Right renal cortex interstitium (tissue), 3 donors: ENCODE measurements at places on chromosomes 11 and 22.

DNA sequence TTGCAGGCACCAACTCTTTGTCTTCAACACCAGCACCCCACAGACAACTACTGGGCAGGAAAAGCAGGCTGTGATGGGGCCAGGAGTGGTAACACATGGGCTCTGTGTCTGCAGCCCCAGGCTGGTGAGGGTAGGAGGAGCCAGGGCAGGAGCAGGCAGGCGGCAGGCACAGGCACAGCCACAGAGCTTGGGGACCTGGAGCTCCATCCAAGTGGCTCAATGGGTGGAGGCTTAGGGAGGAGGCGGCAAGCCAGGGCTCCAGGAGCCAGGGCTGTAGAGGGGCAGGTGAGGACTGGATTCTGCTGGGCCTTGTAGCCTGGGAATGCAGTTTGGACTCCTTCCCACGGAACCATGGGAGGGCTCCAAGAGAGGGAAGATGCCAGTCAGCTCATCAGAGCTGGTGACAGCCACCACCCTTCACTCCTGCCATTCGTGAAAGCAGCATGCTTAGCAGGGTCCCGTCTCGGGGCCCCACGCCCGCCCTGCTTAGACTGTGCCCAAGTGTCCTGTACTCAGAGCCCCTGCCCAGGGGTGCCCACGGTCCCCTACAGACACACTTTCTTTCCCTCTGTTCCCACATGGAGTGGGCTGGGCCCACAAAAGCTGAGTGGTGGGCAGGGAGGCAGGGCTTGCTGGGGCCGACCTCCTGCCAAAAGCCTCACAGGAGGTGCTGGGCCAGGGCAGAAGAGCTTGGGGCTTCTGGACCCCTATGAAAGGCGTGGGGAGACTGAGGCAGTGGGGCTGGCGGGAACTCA is 12.4 kb downstream of the TTC38 start:
- no peak for DNase-seq

- DNase-seq: no peak
These were observed 113.7 kb upstream of the BLID start for GRCh38 chr11:122229481-122230384.

DNA sequence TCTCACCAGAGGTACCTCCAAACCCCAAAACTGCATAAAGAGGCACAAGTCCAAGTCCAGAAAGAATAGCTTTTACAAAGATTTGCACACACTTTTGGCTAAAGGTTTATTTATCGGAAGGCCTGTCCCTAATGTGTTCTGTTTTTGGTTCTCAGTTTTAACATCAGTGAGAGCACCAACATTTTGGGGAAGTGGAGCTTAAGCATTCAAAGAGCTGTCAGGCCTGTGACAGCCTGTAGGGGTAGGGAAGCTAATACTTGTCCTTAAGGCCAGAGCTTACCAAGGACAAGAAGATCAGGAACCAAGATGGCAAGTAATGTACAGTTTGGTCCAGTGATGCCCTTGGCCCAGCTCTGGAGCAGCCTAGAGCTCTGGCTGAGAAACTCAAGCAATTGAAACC is 38.9 kb upstream of the SCUBE2 start:
- no peak for DNase-seq

DNA sequence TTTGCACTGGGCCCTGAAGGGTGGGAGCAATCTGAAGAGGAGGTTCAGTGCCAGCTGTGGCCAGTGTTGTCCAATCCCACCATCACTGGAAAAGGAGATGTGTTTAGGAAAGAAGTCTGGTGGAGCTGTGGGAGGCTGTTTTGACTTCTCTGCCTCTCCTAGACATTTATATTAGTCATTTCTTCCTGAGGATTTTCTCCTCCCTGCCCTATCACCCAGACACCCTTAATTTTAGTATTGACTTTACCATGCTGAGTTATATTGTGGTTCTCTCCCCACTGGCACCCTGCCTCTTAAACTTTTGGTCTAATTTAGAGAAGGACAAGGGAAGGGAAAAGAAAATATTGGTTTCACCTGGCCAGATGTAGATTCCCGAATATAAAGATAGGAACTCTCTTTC is 159.1 kb downstream of the WNT11 start:
- no peak for DNase-seq

- DNase-seq: no peak
These were observed 9.0 kb downstream of the TNNT3 start for GRCh38 chr11:1928470-1928890.

- DNase-seq: no peak
These were observed 41.9 kb upstream of the WNT11 start for GRCh38 chr11:76248210-76248609.

GRCh38 chr22:47115921-47116320 is 353.5 kb downstream of the TBC1D22A start:
- DNase-seq: no peak

DNA sequence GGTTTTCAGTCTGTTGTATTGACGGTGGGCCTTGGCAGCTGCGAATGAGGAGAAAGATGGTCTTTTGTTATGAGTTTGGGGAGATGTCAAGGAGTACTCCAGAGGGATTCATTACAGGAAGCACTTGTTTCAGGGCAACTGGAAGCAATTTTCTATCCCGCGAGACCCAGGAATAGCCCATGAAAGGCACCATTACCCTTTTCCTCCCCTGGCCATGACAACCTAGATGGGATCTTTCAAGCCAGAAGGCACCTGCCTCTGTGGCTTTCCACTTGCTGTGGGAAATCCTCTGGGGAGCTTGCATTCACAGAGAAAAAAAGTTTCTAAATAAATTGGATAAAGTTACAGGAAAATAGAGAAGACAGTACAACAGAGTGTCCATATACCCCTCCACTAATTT is 2.7 kb downstream of the ZNF215 start:
- no peak for DNase-seq

GRCh38 chr11:125224391-125225021 is 60.0 kb downstream of the PKNOX2 start:
- no peak for DNase-seq

DNA sequence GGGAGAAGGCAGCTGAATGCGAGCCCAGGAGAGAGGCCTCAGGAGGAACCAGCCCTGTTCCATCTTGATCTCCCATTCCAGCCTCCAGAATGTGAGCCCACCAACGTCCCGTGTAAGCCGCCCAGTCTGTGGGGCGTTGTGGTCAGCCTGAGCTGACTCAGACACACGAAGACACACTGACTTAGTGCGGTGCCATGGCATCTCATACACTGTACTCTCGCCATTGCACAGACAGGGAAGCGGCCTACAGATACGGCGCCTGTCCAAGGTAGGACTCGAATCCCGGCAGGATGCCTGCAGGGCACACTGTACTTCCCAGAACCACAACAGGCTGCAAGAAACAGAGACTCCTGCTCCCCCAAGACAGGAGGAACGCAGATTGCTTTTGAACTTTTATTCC is 179.6 kb downstream of the CTTN start:
- DNase-seq: no peak

GRCh38 chr11:61966734-61967115 is 709 bp downstream of the FTH1 start:
- no peak for DNase-seq

GRCh38 chr11:2707736-2708135 is 7.9 kb upstream of the KCNQ1OT1 start:
- DNase-seq: no peak

- no peak for DNase-seq
These were observed 1.8 kb upstream of the FIBIN start for GRCh38 chr11:26992031-26992541.

DNA sequence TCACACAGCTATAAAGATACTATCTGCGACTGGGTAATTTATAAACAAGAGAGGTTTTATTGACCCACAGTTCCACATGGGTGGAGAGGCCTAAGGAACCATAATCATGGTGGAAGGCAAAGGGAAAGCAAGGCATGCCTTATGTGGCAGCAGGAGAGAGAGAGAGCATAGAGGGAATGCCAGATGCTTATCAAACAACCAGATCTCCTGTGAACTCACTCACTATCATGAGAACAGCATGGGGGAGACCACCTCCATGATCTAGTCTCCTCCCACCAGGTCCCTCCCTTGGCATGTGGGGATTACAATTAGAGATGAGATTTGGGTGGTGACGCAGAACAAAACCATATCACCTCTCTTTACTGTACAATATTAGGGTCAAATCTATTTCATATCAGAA is 1101.6 kb upstream of the RAG2 start:
- no peak for DNase-seq

GRCh38 chr22:44735518-44736428 is 16.6 kb upstream of the ARHGAP8 start:
- DNase-seq: no peak

GRCh38 chr22:22195265-22196017 is 49.1 kb upstream of the VPREB1 start:
- no peak for DNase-seq

DNA sequence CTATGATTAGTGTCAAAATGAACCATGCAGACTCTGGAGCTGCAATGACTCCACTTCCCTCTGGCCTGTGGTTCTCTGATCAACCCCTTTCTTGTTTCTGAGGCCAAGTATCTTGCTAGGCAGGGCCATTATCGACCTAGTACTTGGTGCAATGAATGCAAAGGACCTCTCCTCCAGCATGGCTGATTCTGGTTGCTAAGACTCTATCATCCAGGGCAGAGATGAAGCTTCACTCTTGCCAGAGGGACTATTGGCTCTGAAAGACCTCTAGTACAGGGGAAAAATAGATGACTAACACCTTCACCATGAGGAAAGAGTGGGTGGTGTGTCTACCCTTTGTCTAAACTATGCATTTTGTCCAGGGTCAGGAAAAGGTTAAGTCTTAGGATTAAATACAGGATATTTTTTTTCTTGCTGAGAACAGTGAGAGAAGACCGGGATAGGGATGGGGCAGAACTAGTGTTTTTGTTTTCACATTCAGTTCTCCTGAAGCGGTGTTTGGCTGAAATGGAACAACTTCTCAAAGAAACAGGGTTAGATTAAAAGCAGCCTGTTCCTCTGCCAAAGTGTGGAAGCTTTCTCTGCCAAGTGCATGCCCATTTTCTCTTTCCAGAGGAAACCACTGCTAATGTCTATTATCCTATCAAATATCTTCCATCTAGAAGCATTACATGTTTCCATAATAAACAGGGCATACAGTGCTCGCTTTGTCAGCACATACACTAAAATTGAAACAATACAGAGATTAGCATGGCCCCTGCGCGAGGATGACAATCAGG is 5.0 kb upstream of the MTFP1 start:
- no peak for DNase-seq

DNA sequence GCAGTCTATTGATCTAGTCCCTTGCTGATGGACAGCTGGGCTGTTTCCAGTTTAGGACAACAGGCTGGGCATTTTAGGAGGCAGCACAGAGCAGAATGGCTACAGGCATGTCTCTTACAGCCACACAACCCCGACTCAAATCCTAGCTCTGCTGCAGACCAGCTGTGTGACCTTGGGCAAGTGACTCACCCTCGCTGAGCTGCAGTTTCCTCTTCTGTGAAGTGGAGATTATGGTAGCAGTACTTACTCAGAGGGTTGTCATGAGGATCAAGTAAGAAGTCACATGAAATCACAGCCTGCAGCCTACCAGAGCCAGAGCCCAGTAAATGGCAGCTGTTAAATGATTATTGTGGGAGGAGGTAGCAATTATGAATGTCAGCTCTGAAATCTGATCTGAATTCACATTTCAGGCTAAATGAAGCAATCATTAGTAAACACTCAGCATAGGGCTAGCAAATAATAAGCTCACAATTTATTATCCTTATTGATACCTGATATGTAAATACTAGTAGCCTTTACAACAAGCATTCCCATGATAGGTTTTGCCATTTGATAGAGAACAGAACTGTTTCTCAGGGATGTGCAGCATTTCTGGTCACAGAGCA is 58.9 kb downstream of the MYEOV start:
- no peak for DNase-seq

- no peak for DNase-seq
These were observed 21.8 kb upstream of the RRM1 start for GRCh38 chr11:4072668-4073285.

DNA sequence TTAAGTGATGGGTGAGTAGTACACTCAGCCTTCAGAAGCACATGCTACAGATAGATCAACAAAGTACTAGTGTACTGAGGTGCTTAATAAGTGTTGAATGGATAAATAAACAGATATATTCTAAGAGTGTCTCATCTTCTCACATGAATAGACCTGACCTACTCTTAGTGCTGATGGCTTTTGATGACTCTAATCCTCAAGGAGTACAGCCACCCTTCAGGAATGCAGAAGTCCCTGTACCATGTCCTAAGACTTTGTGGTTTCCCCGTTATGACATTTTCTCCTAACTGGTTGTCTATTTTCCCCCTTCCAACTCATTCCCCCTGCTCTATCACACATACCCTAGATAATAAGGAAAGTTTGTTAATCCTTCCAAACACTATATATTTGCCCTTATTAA is 61.6 kb downstream of the C11orf65 start:
- no peak for DNase-seq

GRCh38 chr11:3947061-3947460 is 91.6 kb downstream of the STIM1 start:
- DNase-seq: no peak

GRCh38 chr22:30253205-30253852 is 6.8 kb upstream of the LIF start:
- DNase-seq: no peak
